ENCODE measurements at places on chromosomes 12 and 14.

- DNase-seq: no peak
These were observed 34.7 kb upstream of the C12orf42 start for GRCh38 chr12:103530307-103531066.

DNA sequence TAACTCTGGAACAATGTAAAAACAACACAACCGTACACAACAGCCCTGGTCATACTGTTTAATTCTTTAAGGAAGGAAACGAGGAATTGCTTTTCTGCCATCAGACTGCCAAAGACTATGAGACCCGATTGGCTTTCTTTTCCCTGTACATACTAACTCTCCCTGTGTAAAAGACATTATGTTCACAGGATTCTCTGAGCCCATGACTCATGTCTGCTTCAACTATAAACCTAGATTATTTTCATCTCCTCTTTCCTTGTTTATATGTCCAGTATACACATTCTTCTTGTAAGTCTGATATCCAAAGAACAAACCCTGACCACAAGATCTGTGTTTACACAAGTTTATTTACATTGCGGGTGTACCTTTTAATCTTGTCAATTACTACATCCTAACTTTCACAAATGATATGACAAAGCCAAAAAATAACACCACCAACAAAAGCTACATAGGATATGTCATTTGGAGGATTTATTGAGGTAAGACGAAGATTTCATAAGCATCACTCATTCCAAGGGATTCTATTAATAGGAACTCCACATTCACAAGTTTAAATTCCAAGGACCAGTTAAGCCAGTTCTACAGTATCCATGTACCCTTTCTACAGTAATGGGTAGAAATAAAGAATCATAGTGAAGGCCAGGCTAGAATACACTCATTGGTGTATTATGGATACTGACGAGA, 67.3 kb downstream of the STXBP6 start:
- DNase-seq: no peak

DNA sequence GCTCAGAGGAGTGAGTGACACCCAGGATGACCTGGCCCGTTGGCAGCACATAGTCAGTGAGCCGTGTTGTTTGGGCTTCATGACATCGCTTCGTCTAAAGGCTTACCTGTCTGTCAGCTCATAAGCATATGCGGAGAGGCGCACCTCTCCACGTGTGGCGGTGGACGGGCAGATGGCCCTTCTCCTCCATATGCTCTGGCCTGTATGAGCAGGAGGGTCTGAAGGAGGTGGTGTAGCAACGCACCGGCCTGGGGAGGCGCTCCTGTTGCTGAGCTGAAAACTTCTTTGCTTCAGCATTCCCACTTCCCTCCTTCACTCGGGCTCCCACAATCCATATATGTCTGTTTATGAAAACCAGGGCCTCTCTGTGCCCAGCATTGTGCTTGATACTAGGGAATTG, 186.1 kb downstream of the TSPAN9 start:
- no peak for DNase-seq

DNA sequence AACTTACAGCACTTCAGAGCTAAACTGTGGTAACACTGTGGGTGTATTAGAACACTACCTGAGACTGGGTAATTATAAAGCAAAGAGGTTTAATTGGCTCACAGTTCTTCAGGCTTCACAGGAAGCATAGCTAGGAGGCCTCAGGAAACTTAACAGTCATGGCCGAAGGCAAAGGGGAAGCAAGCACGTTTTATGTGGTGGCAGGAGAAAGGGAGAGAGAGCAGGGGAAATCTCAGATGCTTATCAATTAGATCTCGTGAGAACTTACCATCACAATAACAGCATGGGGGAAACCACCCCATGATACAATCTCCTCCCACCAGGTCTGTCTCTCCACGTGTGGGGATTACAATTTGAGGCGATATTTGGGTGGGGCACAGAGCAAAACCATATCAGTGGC, 512.6 kb downstream of the RERGL start:
- no peak for DNase-seq

DNA sequence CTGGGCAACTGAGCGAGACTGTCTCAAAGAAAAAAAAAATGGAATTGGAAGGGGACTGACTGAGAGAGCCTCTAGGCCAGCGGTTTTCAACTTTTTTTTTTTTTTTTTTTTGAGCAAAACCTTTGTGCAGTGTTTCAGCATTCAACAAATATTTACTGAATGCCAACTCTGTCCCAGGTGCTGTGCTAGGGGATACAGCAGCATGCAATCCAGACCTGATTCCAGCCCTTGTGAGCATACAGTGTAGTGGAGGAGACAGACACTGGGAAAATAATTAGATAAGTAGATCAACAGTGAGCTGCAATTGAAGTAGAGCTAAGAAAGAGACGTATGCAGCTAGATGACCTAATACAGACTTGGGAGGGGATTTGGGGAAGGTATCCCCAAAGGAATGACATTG, 23.8 kb upstream of the LTBP2 start:
- DNase-seq: no peak

- DNase-seq: no peak
These were observed 4.7 kb upstream of the CREBL2 start for GRCh38 chr12:12606781-12607589.

- DNase-seq: no peak
These were observed 77.9 kb downstream of the TMEM30B start for GRCh38 chr14:61203081-61203753.

DNA sequence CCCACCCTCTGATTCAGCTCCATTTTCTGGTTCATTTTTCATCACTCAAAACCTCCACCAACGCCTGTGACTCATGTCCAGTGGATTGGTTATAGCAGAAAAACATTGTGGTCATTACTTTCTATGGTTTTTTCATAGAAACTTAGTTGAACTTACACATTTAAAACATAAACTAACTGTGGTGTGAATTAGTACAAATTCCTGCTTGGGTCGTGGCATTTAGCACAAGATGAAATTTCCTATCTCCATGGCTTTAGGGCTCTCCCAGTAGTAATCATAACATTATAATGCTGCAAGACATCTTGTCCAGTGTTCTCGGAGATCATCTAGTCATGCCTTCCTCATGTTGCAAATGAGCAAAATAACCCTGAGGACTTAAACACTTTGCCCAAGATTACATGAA, 7.1 kb downstream of the RNASE7 start:
- no peak for DNase-seq

DNA sequence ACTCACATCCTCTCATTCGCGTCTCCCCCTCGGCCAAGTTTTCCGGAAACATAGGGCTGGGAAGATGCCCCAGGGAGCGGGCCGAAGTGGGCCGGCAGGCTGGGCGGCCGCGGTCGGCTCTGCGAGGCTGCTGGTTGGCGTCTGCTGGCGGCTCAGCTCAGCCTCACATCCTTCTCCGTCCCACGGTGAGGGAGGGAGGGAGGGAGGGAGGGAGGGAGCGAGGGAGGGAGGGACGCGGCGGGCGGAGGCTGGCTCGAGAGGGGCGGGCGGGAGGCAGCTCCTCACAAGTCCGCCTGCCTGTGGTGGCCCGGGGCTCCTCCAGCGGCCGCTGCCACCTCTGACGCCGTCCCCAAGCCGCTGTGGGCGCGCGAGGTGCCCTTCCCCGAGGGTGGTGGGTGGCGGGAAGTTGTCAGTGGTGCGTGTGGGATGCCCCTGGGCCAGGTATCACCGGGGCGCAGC, 93.8 kb downstream of the RFLNA start:
- DNase-seq: peak; percentile 48

- DNase-seq: no peak
These were observed 17.5 kb upstream of the DIO3 start for GRCh38 chr14:101543814-101544213.

- DNase-seq: no peak
These were observed 2.6 kb downstream of the ETFRF1 start for GRCh38 chr12:25197608-25198007.

DNA sequence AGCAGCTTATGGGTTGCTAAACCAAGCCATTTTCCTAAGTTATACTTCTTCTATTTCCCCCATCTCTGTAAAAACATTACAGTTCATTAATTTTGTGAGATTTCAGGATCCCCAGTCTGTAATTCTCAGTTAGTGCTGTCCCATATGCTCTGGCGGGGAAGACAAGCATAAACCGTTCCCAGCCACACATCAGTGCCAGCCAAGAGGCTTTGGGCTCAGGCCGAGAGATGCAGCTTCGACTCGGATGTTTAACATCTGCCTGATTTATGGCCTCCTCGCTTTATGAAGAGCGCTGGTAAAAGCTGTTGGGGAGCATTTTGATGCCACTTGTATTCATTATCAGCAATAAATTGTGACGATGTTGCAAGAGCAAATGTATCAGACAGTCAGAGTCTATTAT, 349.1 kb upstream of the CCDC196 start:
- no peak for DNase-seq

- DNase-seq: no peak
These were observed 389.8 kb downstream of the NUAK1 start for GRCh38 chr12:105748806-105749600.

DNA sequence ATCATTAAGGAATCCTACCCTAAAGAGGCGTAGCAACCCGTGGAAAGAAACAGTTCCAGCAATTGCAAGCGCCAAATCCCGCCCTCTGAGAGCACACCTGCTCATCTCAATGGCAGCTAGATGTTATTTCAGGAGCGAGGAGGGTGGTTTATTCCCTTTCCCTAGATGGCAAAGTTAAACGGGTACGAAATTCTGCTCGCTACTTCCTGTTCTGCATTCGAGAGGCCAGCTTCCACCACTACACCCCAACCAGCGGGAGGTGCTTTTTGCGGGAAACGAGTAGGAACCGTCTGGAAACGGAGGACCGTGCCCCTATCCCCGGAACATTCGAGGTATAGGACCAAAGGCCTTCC, 536 bp downstream of the VPS29 start:
- no peak for DNase-seq

DNA sequence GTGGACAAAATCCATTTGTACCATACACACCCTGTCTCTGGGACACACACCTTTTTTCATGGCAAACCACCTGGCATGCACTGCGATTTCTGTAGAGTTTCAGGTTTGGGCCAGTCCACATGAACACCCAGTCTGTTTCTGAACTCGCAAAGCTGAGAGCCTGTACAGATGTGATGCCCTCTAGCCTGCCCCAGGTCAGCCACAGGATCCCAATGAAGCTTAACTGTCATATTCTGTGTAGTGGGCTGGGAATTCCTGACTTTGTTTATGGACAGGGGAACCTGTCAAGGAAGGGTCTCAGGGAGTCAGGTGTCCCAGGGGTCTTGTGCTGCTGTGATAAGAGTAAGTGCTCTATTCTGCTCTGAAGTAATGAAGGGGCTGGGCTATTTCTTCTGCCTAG, 39.8 kb downstream of the CPM start:
- no peak for DNase-seq

DNA sequence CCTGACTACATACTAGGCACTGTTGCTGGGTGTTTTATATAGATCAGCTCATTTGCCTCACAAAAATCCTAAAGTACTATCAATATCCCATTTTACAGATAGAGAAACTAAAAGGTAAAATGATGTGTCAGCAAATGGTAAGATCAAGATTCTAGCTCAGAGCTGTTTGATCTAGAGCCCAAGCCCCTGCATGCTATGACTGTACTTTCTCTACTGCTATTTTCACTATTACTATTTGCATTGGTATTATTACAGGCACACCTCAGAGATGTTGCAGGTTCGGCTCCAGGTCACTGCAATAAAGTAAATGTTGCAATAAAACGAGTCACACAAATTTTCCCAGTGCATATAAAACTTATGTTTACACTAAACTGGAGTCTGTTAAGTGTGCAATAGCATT, 10.9 kb downstream of the ISCU start:
- DNase-seq: no peak

GRCh38 chr14:98176892-98177291, 1095.1 kb downstream of the BCL11B start:
- no peak for DNase-seq

DNA sequence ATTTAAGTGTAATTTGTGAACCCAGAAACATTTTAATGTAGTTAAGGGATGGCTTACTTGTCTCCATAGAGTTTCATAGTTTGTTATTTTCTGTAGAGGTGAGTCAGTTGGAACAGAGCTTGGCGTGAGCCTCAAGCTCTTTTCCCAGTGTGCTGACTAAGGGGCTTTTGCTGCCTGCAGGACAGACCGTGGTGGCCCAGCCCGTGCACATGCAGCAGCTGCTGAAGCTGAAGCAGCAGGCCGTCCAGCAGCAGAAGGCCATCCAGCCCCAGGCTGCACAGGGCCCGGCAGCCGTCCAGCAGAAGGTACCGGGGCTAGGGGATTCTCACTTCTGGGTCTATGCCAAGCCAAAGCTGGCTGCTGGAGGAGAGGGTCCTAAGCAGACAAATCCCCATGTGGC, 76.9 kb downstream of the DDX51 start:
- no peak for DNase-seq

DNA sequence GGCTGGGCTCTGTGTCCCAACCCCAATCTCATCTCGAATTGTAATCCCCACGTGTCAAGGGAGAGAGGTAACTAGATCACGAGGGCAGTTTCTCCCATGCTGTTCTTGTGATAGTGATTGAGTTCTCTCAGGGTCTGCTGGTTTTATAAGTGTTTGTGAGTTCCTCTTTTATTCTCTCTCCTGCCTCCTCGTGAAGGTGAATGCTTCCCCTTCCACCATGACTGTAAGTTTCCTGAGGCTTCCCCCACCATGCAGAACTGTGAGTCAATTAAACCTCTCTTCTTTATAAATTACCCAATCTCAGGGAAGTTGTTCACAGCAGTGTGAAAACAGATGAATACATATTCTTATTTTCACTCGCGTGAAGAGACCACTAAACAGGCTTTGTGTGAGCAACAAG, 148.2 kb downstream of the TMEM30B start:
- DNase-seq: no peak

DNA sequence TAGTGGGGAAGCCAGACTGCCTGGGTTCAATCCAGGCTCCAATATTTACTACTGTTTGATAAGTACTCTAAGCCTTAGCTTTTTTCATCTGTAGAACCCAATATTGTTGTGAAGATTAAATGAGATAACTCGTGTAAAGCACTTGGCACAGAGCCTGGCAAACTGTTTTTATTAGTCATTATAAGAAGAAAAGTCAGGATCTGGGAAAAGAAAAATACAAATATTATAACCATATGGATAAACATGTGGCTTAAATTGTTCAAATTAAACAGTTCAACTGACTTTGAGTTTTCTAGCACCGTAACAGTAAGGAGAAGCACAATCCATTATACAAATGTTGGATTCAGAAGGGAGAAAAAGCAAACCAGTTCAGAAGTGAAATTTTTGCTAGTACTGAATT, 22.0 kb upstream of the CDK17 start:
- no peak for DNase-seq

GRCh38 chr12:100901266-100901665, 106.7 kb downstream of the ANO4 start:
- no peak for DNase-seq

- DNase-seq: no peak
These were observed 901 bp upstream of the NFKBIA start for GRCh38 chr14:35405304-35405996.

DNA sequence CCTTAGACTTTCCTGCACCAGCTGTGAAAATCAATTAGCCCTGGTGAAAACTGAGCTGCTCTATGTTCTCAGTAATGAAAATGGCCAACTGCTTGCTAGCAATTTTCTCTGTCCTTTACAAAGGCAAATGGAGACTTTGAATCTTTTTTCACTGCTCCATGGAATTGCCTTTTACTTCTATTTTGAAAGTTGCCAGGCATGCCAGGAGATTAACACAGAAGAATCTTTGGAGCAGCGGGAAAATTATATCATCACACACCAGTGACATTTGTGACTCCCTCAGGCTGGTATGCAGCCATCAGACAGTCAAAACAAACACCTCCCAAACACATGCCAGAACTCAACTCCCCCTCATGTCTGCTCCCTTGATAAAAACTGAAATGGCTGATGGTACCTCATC, 872.0 kb upstream of the FLRT2 start:
- no peak for DNase-seq

GRCh38 chr14:31717294-31718085, 156.3 kb downstream of the NUBPL start:
- DNase-seq: no peak
